ENCODE measurements at places on chromosomes 4 and X.
A peak's percentile ranks its signal among the peaks of the same experiment; 100 is the strongest.

- no peak for DNase-seq
These were observed 17.9 kb upstream of the PDE5A start for GRCh38 chr4:119646347-119647071.

- peak; percentile 10 for DNase-seq
These were observed 35.9 kb downstream of the SLC9A6 start for GRCh38 chrX:136021160-136021559.

DNA sequence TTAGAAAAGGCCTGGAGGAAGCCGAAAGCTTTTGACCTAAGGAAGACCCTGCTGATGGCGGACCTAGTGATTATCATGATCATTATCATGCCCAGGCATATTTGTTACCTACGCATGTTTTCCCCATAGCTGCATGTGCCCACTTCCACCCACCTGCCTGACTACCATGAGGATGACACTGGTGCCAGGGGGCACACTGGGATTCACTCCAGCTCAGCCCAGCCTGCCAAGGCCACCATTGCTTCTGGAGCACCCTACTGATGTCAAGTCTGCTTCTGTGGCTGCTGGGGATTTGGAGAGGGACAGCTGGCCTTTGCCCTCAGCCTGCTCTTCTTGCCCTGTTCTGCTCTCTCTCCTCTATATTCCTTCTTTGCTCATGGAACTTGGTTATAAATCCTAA, 124.7 kb upstream of the NALF2 start:
- no peak for DNase-seq

- no peak for DNase-seq
These were observed 118.0 kb downstream of the SLC4A4 start for GRCh38 chr4:71456841-71457240.

- no peak for DNase-seq
These were observed 4.2 kb downstream of the CXorf65 start for GRCh38 chrX:71102292-71102691.

GRCh38 chr4:24956763-24957162, 43.9 kb upstream of the CCDC149 start:
- no peak for DNase-seq

DNA sequence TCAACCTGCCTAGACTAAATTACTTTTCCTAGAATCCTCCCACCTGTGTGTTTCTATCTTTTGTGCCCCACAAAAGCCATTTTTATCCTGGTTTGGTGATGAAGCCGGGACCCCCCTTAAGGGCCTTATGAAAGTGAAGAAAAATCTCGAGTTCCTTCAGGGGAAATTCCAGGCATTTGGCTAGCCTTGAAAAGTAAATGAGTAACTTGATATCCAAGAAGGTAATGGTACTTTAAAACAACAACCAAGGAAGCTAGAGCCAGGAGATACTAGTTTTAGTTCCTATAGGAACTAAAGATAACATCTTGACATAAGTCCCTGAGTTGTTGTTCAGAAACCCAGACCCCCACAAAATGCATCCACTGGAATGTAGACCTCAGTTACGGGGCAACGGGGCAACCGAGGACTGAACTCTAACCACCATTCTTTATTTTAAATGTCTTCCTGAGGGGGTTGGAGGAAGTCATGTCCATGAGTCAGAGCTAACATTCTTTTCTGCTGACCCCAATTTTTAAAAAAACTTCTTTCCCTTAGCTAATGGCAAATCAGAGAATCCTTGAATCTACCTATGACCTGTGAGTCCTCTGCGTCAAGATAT, 73.9 kb downstream of the VCX3A start:
- DNase-seq, result no peak

DNA sequence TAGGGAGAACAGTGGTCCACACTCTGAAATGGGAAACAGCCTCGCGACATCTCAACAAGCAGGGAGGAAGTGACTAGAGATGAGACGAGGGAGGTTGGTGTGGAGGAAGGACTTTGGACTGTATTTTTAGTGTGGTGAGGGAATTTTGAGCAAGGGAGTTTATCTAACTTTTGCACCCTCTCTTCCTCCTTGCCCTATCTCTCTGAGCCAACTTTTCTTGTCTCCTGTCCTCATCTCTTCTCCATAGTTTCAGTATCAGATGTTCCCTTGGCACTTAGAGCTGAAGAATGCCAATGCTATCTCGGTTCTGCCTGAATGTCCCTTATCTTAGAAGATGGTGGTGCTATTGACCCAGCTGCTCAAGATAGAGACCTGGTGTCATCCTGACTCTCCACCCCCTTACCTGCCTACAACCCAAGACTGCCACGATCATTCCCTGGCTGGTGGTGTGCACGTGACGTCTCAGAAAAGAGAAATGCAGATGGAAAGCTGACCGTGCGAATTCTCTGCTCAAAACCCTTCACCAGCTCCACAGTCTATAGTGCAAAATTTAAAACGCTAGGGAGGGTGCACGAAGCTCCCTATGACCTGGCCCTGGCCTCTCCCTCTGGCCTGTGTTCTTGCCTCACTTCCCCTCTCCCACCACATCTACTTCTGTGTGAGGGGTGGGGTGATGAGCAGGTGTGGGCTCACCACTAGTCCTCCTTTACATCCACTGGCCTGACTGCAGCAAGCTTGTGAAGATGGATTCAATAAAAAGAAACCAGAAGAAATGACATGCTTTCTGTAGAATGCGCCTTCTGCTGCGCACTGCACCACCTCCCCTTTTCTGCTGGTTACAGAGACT, 20.9 kb downstream of the MPP1 start:
- no peak for DNase-seq

GRCh38 chr4:105351861-105352260, 122.0 kb downstream of the PPA2 start:
- DNase-seq, result no peak

DNA sequence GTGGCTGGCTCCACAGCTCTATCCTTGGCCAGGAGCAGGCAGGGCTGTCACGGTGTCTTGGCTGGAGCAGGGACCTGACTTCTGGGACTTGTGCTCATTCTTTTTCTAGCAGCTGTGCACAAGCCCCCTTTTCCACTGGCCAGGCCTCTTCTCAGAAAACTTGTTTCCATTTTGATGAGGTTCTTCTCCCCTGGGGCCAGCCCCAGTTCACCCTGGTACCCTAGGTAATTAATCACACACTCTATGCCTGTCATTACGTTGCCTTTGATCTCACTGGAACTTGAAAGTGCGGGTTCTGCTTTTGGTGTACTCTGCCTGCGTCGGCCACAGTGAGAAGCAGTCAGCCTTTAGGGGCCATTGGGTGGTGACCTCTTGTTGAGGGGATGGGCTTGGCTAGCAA, 26.6 kb downstream of the DRD5 start:
- no peak for DNase-seq

GRCh38 chrX:109463784-109464183, 18.1 kb downstream of the GUCY2F start:
- no peak for DNase-seq

DNA sequence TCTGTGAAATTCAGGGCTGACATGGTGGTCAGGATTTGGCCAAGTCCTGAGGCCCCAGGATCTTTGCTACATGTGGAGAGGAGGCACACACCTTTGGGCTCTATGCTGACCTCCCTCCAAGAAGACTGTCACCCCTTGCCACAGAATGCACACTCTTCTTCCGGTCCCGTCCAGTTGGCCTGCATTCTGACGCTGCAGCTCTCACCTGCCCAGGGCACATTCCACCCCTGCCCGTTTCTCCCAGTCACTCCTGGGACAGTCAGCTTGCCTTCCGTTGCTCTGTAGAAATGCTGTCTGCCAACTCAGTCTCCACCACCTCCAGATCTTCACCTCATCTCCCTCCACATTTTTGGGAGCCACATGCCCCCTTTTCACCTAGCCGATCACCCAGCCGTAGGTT, 76.7 kb downstream of the SHROOM2 start:
- no peak for DNase-seq

All from activated CD4-positive, alpha-beta T cell treated with anti-CD3 and anti-CD28 coated beads, Interleukin-10, Interleukin-2, amounts not matched to agents 100 ng/mL and 50 ng/mL, durations not matched to agents 16 hours and 8 hours (primary cell).